ENCODE measurements at places on chromosomes 2 and 18.

- no peak for DNase-seq
Measured at GRCh38 chr18:58101291-58101794, 57.3 kb downstream of the NEDD4L start.

DNA sequence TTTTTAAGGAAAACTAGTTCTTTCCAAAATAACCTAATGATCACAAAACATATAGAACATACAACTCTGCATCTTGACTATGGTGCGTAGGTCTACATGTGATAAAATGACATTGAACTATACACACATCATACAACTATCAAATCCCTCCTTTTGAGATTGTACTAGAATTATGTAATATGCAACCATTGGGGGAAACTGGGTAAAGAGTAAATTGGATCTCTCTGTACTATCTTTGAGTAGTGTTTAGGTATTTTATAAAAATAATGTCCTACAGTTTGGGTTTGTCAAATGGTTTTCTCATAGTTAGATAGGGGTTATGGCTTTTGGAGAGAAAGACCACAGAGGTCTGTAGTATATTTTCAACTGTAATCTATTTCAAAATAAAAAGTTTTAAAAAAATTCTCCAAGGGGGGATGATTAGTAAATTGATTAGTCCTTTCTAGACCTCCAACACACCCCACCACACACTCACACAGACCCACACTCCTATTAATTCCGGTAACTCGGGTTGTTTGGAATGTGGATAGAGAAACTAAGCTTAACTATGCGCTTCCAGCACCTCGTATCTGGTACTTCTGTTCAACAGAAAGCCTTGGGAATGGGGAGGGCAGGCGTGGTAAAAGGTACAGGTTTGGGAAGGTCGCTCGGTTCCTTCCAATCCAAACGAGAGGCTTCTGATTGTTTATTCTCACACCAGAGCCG, 695 bp upstream of the BIRC6 start:
- DNase-seq: no peak

GRCh38 chr18:44682871-44683221, 2.2 kb downstream of the SETBP1 start:
- no peak for DNase-seq

DNA sequence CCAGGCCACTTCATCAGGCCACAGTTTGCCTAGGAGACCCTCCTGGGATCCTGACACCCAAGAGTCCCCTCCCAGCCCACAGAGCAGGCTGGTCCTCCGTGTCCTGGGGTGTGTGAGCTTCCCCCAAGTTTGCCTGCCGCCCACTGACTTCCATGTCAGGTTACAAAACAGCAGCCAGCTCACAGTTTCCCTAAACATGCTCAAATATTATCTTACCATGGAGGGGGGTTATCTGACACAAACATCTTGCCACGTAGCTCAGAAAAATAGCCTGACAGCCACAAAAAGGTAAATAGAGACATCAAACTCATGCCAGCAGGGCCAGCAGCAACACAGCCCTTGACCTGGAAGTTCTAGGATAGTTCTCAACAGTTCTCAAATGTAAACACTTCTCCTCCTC, 346.5 kb downstream of the TNS1 start:
- no peak for DNase-seq

- DNase-seq: no peak
Measured at GRCh38 chr2:129139380-129139779, 820.7 kb upstream of the HS6ST1 start.

DNA sequence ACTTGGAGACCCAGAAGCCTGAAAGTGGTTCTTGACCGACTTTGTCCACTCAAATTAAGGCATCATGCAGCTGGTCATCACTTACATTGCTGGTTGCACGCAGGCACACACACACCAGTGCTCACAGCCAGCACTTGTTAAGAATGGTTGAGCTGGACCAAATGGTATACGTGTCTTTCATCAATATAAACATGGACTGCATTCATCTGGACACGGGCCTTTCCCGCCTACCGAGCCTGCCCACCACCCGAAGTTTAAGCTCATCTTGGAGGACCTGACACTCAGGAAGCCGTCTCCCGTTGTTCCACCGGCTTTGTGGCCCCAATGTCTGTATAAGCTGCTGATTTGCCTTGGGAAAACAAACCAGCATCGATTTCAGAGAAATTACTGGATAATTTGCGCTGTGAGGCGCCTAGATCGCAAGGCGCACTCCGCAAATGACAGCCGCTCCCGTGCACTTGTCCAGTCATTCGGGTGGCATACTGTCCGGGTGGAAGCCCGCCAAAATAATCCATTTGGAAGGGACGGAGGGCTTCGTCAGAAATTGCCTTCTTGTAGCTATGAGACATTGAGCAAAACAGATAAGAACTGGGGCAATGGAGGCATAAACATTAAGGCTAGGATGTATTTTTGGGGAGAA, 40.1 kb upstream of the AKAIN1 start:
- no peak for DNase-seq

DNA sequence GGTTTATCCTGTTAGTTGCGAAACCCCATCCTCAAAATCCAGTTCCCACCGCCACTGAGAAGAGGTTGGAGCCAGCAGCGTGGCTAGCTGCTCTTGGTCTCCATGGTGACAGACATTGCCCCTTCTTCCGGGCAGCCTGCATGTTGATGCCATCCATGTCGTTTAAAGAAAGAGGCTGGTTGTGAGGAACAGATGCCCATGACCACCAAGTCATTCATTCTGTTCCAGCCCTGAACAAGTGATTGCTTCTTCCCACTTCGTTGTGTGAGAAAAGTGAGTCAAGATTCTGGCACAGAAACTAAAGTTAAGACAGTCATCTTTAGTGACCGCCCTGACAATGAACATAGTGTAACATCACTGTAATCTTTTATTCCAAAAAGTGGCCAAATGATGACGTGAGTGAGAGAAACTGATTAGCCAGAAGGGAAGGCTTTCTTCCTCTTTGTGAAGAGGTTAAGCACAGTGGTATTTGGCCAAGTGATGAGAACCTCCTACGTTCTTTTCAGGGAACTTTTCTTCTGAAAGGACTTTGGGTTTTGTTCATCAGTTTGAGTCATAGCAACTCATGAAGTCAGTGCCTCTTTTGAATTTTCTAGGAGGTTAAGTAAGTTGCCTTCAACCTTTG, 272.5 kb downstream of the GALR1 start:
- DNase-seq: no peak

DNA sequence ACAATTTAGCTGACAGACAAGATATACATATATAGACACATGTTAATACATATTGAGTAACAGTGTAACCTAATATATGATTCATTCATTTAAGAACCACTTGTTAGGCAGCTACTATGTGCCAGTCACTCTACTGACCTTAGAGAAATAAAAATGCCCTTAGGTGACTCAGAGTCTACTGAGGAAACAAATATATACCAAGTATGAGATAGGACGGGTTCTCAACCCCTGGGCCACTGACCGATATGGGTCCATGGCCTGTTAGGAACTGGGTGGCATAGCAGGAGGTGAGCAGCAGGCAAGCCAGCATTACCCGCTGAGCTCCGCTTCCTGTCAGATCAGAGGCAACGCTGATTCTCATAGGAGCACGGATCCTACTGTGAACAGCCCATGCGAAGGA, 14.8 kb downstream of the STRN start:
- DNase-seq: no peak

DNA sequence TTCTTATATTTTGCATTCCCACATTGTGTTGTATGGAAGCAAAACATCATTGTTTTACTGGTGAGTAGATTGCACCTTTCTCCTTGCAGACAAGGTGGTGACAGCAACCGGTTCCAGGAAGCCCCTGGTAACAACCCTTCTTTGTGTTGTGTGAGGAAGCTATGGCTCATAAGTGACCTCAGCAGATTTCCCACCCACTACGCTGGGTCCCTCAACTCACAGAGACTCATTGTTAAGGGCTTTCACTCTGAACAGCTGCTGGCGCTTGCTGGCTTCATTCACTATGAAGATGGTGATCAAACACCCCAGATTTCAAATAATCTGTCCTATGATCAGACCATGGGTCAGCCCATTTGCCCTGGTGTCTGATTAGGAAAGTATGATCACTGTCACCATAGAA, 53.4 kb downstream of the WIPF1 start:
- DNase-seq: no peak

DNA sequence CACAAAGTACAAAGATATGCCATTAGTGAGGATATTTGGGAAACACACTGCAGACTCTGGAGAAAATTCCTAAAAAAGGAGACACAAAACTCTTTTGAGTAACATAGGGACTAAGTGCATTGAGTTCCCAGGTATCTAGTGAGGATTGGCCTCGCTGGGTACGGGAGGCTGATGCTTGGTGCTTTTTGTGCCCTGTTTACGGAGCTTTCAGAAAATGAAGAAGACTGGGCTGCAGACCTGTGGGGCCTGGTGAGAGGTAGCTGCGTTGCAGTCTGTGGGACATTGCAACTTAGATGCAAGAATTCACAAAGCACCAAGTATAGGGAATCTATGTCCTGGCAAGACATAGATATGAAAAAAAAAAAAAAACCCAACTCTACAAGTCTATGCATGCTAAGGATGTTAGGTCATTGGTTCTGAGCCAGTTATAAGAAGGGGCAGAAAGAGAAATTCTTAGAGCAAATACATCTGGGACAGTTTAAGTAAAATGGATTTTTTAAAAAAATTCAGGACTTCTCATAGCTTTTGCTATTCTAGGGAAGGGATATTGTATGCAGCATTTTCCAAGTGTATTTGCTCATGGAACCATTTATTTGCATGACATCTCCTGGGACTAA, 156.0 kb downstream of the SLC4A3 start:
- no peak for DNase-seq

- DNase-seq: no peak
Measured at GRCh38 chr2:197498235-197498936, 1.3 kb downstream of the HSPD1 start.

GRCh38 chr2:48265169-48266030, 264.6 kb upstream of the STON1 start:
- DNase-seq: no peak

Measured in GM18507 (cell line).